ENCODE measurements at places on chromosomes 1 and 21. TPM values are rescaled to one million over a fixed set of nuclear protein-coding genes. Genes with fewer than 3 reads are reported as not detected.
A peak's percentile ranks its signal among the peaks of the same experiment; 100 is the strongest.

DNA sequence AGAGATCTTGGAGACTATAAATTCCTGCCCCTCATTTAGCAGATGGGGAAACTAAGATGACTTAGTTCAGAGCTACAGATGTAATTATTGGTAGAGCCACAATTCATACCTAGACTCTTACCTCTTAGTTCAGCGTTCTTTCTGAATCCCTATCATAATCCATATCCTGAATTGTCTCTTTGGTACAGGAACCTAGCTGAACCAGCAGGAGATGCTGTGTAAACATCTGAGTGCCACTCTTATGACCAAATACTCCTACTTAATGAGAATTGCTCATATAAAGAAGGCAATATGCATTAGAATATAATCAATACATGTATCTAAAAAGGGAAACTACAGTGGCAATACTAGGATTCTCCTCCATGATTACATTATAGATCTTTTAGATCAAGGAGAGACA, 459.0 kb downstream of the SIPA1L2 start:
- no peak for DNase-seq

DNA sequence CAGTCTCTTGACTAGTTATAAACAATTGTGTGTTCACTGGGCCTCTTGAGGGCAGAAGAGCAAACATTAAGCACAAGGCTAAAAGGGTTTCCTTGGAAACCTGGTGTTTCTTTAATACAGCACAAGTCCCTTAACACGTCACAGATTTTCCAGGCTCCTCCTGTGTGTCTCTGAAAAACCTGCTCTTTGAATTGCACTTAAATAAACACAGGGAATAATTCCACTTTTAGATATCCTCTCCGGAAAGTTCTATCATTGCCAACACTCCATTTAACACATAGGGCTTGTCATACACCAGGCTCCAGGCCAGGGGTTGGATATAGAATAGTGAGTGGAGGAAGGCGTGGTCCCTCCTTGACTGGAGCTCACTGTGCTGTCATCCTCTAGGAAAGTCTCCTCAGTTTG, 442.6 kb downstream of the DSCAM start:
- DNase-seq: peak; percentile 0

DNA sequence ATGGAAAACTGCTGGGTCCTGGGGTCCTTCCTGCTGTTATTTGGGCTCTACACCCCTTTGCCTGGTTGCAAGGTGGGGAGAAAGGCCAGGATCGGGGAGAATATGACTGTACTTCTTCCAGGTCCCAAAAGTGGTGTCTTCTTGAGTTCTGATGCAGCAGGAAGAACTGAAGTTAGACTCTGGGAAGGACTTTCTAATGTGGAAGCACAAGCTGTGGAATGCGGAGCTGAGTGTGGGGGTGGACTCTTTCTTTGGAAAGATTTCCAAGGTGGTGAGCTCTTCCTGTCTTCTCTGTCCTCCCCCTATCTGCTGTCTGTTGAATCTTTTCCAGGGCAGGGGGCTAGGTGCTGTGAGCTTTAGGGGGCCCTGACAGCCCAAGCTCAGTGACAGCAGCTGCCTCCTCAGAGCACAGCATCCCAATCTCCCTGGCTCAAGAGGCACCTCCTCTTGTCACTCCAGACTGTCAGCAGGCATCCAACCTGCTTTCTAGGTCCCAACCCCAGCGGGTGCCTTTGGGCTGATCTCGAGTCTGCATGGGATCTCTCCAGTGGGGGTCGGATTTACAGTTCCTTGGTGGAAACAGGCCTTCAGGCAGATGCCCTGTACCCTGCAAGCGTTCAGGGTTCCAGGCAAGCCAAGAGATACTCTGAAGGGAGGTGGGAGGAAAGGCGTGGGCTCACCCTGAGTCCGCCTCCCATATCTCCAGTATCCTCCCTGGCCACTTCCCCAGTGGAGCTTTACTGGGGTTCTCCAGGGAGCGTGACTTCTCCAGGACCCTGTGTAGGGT, 23.2 kb downstream of the ADORA1 start:
- DNase-seq: no peak

KLHDC7A gene
- 0.17 TPM for total RNA-seq
